ENCODE measurements at places on chromosomes 16 and 17. TPM values are rescaled to one million over a fixed set of nuclear protein-coding genes. Genes with fewer than 3 reads are reported as not detected.

Gene CCL2
- total RNA-seq, result 95.8 TPM

Gene CCL18
- total RNA-seq, result not detected

Gene AHSP
- total RNA-seq, result not detected

Gene IGFBP4
- 151 TPM for total RNA-seq

Gene MYH11
- not detected for total RNA-seq

Gene PTX4
- total RNA-seq, result not detected

Gene RBFOX1
- not detected for total RNA-seq

Gene RND2
- total RNA-seq, result 0.27 TPM

Gene MLLT6
- 36.8 TPM for total RNA-seq

Gene RAP1GAP2
- 9.0 TPM for total RNA-seq

Gene GAS2L2
- total RNA-seq, result not detected

Gene ELMO3
- total RNA-seq, result 0.93 TPM

Gene KCNJ12
- total RNA-seq, result 1.3 TPM

Gene HOXB3
- total RNA-seq, result 15.2 TPM

Gene MT1B
- total RNA-seq, result not detected

Gene C16orf86
- 1.1 TPM for total RNA-seq

Gene NPIPA8
- total RNA-seq, result 0.22 TPM

Gene IL34
- 0.14 TPM for total RNA-seq

Gene TBC1D3C
- not detected for total RNA-seq

Gene TNS4
- total RNA-seq, result not detected

Gene EXOC3L1
- 3.3 TPM for total RNA-seq

Gene GCGR
- not detected for total RNA-seq

Gene DLX3
- not detected for total RNA-seq

Gene PLA2G15
- 19.7 TPM for total RNA-seq

Gene TSPOAP1
- total RNA-seq, result not detected

Gene XAF1
- total RNA-seq, result 12.8 TPM
